ENCODE measurements at places on chromosomes 7 and 10.

- no peak for DNase-seq
Observed at GRCh38 chr7:25456467-25457171, 228.3 kb upstream of the NPVF start.

DNA sequence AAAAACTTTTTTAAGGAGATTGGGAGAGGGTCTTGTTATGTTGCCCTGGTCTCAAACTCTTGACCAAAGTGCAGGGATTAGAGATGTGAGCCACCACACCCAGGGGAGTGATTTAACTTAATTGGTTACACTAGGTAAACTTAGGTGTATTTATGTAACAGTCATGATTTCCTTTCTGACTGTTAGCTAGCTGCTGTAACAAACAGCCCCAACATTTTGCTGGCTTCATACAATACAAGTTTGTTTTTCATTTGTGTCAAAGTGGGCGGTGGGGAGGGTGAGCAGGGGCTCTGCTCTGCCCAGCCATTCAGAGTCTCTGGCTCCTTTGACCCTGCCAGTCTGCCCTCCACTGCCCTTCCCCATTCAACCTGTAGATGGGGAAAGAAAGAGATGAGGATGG, 9.3 kb downstream of the DOCK1 start:
- no peak for DNase-seq

- DNase-seq: no peak
Observed at GRCh38 chr10:85067955-85068354, 739.6 kb downstream of the CCSER2 start.

- DNase-seq: no peak
Observed at GRCh38 chr10:82313401-82313800, 438.4 kb downstream of the NRG3 start.

- DNase-seq: no peak
Observed at GRCh38 chr7:146090023-146090645, 26.5 kb upstream of the CNTNAP2 start.

DNA sequence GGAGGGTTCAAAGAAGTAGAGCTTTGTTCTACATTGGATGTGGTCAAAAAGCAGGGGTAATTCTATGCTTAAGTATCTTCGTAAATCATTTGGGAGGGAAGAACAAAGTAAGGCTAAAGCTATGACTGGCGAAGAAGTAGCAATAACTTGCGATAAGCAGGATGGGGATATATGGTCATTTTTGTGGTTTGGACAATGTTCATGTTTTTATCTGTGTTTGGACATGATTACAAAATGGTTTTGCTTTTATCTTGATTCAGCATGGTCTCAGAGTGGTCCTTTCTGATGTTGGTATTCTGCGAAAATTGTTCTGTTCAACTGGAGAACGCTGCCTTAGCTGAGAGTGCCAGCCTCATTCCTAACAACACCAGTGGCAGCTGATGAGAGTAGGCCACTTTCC, 208.8 kb downstream of the SEMA3A start:
- no peak for DNase-seq

DNA sequence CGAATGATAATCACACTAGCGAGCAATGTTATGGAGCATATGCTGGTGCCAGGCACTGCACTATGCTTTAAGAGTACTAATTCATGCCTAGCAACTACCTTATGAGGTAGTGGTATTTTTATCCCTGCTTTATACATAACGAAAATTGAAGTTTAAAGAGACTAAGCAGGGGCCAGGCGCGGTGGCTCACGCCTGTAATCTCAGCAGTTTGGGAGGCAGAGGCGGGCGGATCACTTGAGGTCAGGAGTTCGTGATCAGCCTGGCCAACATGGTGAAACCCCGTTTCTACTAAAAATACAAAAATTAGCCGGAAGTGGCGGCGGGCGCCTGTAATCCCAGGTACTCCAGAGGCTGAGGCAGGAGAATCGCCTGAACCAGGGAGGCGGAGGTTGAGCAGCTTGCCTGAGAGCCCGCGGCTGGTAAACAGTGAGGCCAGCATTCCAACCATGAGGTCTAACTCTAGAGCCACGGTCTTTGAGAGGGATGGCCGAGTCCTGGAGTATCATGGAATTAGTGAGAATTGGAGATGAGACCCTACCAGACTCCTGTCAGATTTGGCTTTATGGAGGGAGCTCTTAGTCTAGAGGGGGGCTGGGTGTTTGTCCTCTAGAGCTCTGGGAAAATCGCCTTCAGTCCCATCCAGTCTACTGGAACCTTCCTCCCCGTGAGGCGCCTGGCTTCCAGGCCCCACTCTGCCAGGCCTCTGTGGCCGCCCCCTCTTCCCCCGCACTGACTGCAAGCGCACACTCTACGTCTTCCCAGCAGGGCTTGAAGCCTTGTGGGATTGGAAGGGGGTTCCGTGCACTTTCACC, 11.6 kb downstream of the TLX1 start:
- no peak for DNase-seq

DNA sequence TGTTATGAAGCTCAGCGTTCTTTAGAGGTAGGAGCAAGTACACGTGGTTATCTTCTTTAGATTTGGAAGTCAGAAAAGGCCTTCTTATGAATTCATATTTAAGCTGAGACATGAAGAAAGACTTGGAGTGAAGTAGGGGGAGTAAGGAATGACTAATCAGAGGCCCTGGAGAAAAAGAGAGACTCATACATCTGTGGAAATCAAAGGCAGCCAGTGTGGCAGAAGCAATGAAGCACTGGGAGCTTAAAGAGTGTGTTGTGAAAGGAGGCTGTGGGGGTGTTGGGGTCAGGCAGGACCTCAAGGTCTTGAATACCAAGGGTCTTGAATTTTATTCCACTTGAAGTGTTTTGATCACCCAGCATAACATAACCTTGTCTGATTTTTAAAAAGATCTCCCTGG, 35.7 kb upstream of the FGL2 start:
- DNase-seq: no peak

DNA sequence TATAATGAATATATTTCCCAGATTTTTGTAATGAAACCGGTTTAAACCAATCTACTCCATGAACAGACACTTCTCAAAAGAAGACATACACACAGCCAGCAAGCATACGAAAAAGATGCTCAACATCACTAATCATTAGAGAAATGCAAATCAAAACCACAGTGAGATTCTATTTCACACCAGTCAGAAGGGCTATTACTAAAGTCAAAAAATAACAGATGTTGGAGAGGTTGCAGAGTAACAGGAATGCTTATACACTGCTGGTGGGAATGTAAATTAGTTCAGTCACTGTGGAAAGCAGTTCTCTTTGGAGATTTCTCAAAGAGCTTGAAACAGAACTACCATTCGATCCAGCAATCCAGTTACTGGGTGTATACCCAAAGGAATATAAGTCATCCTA, 240.7 kb downstream of the TSPAN12 start:
- no peak for DNase-seq

- DNase-seq: no peak
Observed at GRCh38 chr10:71831646-71832552, 19.2 kb downstream of the PSAP start.

GRCh38 chr7:125033506-125033905, 103.9 kb upstream of the POT1 start:
- no peak for DNase-seq

DNA sequence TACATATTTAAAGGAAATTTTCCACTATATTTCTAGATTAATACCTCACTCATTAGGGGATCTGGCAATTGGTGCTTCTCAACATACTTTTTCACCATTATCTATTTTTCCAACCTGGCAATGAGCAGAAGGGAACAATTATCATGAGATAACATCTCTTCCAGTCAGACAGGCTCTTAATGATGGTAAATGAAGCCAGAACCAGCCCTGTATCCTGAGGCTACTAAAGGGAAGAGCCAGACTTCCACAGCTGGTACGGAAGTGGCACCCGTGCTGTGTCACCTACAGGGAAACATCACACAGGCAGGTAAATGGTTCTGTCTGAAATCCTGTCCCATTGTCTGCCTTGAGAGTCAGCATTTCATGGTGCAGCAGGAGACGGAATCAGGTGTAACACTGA, 75.9 kb downstream of the ELMO1 start:
- DNase-seq: no peak

Data from T-helper 17 cell (primary cell).